Fibroblast of skin of left biceps (primary cell): ENCODE measurements at places on chromosomes 7 and 10.

DNA sequence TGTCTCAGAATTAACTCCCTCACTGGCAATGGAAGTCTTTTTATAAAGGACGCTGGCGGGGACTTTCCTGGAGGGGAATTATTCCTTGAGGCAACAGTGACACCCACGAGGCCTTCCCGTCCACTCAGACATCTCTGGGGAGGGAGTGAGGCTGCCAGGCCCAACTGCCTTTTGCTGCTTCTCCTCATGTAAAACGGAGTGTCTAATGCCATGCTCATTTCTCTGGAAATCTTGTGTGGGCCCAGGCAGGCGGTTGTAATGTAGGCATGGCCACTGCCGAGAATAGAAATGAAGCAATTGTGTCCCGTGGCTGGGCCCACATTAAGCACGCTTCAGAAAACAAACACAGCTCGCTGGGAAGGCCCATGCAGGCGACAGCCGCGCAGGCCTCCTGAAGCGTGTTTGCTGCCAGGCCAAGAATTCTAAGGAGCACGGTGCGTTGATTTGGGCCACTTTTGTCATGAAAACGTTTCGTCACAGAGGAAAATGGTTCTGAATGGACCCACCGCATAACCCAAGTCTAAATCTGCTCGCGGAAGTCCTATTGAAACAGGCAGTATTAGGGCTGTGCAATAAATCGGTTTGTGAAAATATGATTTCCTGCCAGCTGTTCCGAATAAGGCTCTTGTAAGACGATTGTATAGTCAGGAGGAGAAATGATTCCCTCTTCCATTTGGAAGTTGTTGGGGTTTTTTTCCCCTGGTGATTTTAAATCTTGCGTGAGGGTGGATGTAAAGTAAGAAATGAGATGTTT lies 104.2 kb upstream of the CHST15 start:
- DNase-seq: no peak

DNA sequence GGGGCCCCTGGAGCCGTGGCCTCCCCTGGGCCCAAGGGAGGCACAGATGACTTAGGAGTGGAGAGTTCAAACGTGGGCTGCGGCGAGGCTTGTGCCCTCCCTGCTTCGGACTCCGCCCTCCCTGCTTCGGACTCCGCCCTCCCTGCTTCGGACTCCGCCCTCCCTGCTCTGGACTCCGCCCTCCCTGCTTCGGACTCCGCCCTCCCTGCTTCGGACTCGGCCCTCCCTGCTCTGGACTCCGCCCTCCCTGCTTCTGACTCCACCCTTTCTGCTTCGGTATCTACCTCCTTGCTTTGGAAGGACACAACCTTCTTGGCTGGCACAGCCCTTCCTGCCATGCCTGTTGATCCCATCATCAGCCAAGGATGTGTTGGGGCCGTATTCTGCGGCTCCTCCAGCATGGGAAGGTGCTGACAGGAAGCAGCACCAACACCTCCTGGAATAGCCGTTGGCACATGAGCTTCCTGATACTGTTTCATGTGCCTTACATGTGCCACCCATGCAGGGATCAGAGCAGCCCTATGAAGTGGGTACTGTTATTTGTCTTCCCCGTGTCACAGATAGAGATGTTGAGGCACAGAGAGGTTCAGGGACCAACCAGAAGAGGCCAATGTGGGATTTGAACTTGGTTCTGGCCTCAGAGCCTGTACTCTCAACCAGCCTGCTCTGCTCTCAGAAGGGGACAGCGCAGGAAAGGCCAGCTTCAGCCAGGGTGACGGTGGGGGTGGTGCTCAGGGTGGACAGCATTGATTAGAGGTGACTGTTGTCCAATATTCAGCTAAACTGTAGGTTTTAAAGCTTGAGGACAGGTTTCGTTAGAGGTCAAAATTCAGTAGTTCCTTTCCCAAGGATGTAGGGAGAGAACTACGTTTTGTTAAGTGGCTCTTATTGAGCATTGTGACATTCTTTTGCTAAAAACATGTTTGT lies 114.5 kb downstream of the NKX6-2 start:
- no peak for DNase-seq

GRCh38 chr7:54465095-54465494 lies 77.1 kb upstream of the VSTM2A start:
- no peak for DNase-seq

- no peak for DNase-seq
These were observed 3.0 kb downstream of the KMT2E start for GRCh38 chr7:105016709-105017656.

- DNase-seq: no peak
These were observed 787.0 kb upstream of the C7orf33 start for GRCh38 chr7:147803606-147804005.

DNA sequence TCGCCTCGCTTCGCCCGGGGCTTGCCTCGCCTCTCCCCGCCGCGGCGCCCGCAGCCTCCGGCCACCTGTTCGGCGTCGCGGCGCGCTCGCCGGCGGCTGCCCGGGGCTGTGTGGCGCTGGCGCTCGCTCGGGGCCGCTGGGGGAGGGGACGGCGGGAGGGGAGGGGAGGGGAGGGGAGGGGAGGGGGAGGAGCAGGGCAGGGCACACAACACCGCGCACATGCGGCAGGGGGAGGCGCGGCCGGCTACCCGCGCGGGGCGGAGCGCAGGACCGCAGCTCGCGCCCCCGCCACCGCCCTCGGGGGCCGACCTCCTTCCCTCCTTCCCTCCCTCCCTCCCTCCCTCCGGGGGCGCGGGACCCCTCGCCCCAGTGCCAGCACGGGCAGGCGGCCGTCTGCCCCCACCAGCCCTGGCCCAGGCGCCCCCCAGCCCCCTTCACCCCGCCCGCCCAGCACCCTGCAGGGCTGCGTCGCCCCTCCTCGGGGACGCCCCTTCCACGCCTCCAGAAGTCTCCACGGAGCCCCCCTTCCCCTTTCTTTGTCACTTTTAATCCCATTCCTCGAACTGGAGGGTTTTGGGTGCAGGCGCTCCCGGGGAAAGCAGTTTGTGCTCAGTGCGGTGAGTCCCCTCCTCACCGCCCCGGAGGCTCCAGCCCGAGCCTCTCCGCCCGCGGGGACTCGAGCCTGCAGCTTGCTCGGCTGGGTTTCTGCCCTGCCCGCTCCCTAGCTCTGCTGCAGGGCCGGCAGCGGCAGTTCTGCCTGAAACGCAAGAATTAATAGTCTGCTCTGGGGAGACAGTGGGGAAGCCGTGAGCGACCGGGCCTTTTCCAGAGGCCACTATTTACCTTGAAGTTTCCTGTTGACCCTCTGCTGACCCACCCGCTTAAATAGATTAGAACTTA lies at the start of gene PARD3:
Gene PARD3 (minus strand): TSS at position 112 of the 900 bp plus-strand sequence. CDS start 301 bp downstream, outside the sequence.
- DNase-seq: no peak

GRCh38 chr10:74063256-74063655 lies 65.3 kb downstream of the VCL start:
- no peak for DNase-seq

- DNase-seq: no peak
These were observed 131.1 kb upstream of the MGMT start for GRCh38 chr10:129335942-129336341.

- no peak for DNase-seq
These were observed 11.5 kb downstream of the ABCB4 start for GRCh38 chr7:87463982-87464381.

DNA sequence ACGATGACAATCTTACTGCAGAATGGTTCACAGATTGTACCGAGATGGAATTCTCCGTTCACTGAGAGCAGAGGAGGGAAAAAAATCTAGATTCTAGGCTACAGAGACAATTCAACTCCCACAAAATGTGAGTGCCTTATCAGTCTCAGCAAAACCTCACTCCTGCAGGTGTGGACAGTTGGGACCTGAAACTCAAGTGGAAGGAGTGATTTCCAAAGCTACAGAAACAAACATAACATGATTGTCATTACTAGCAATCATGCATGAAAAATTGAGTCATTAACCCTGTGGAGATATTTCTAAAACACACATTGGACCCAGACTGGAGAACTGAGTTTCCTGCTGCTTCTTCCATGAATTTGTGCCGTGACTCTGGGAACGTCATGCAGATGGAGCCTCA lies 70.3 kb downstream of the CALML3 start:
- no peak for DNase-seq

DNA sequence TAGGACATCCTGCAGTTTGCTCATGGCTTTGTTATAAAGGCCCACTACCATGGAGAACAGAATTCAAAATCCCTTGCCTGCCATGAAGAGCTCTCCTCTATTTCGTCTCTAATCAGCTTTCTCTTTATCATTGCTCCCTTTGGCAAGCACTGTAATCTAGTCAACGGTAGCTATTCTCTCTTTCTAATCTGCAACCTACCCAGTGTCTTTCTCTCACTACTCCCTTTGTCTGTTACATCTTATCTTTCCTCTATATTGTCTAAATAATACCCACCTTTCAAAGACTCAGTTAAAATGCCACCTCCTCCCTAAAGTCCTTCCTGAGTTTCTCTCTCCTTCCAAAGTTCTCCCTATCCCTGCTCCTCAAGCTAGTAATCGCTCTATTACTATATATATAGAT lies 108.1 kb downstream of the FZD1 start:
- no peak for DNase-seq

DNA sequence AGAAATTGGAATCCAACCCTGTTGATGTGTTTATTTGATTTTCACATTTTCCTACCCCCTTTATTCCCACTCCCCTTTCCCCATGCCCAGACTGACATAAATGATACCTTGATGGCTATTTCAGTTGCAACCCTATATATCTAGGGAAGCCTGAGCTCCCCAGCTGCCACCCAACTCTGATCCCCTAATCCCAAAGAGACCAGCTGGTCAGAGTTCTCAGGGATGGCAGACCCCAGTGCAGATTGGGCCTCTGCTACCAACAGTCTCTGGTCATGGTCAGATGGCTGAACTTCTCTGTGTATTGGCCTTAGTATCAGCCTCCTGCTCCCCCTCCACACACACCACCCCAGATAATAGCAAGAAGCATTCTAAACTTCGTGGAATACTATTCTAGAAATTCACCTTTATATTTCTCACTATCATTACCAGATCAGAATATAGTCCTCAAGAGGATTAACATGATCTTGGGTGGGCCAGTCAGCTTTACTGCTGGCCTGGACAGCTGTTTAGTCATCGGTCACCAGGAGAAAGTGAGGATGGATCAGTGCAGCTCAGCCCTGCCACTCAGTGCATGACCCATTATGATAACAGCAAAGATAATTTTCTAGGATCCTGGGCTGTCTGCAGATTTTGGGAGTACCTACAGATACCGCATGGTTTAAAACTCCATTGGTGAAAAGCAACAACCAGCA lies 24.5 kb upstream of the BTRC start:
- DNase-seq: no peak

- no peak for DNase-seq
These were observed 42.5 kb upstream of the TMEM236 start for GRCh38 chr10:17709492-17709891.

GRCh38 chr10:11245510-11245909 lies 227.8 kb downstream of the CELF2 start:
- DNase-seq: no peak

DNA sequence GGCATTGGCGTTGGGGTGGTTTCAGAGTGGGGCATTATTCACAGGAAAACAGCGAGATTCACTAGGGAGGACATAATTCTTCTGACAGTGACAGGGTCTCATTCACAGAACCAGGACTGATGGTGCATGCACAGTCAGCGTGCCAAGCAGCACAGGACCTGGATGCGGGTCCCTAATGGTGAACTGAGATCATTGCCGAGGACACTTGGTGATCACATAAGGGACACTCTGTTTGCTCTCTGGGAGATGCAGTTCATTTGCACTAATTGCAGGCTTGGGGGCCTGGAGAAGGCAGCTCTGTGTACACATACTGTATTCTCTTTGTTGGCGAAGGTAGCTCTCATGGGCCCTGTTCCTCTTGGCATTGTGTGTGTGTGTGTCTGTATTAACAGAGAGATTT lies 716.1 kb downstream of the PHTF2 start:
- no peak for DNase-seq

DNA sequence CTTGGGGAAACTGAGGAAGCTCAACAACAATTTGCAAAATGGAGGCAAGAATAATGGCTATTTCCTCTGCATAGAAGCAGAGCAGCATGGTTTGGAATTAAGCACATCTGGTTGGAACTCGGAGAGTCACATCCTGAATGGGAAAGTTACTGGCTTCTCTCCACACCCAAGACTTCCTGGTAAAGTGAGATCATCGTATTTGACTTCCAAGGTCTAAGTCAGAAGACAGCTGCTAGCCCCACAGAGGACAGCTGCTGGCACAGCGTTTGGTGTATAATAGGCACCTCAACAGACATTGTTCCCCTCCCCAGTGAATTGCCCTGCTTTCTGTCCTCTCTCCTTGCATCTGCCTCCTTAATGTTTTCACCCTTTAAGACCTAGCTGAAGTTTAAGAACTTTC lies 37.0 kb upstream of the NRF1 start:
- peak; percentile 50 for DNase-seq

DNA sequence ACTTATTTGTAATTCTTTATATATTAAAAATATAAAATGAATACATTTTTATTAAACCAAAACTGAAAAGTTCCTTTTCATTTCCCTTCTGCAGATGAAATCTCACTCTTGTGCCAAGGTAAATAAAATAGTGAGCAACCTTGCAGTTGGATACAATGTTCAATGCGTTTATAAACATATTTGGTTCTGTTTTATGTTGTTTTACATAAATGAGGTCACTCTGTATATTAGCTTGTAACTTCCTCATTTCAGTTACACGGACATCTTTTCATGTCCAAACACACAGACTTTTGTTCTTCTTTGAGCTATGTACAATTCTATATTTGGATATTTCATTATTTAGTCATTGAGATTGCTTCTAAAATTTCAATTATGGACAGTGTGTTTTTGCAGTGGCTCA lies 107.7 kb downstream of the BBS9 start:
- no peak for DNase-seq

DNA sequence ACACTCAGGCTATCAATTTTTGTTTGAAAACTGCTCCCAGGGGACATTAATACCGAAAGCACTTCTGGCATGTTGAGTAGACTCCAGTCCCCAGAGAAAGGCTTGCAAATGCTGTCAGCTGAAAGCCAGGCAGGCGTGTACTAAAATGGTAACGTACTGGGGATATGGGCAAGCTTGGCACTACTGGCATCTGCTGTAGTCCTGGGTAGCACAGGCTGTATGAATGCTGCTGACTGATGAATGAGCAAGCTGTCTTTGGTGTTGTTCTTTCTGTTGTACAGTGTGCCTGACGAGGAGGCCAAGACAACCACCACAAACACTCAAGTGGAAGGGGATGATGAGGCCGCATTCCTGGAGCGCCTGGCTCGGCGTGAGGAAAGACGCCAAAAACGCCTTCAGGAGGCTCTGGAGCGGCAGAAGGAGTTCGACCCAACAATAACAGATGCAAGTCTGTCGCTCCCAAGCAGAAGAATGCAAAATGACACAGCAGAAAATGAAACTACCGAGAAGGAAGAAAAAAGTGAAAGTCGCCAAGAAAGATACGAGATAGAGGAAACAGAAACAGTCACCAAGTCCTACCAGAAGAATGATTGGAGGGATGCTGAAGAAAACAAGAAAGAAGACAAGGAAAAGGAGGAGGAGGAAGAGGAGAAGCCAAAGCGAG lies 53.5 kb upstream of the AGBL3 start:
- DNase-seq: no peak

- DNase-seq: no peak
These were observed 479.3 kb upstream of the KLF6 start for GRCh38 chr10:4264209-4264865.

- peak; percentile 83 for DNase-seq
These were observed 29.0 kb upstream of the MPP7 start for GRCh38 chr10:28331841-28332240.
